Dermis blood vessel endothelial cell (primary cell): ENCODE measurements at places on chromosomes 1 and 21. TPM values are rescaled to one million over a fixed set of nuclear protein-coding genes. Genes with fewer than 3 reads are reported as not detected.

- peak; percentile 25 for DNase-seq
These were observed 94.5 kb downstream of the ROR1 start for GRCh38 chr1:63868268-63868781.

NECTIN4 gene
- 0.17 and 0.28 TPM in 2 replicates for total RNA-seq

DNA sequence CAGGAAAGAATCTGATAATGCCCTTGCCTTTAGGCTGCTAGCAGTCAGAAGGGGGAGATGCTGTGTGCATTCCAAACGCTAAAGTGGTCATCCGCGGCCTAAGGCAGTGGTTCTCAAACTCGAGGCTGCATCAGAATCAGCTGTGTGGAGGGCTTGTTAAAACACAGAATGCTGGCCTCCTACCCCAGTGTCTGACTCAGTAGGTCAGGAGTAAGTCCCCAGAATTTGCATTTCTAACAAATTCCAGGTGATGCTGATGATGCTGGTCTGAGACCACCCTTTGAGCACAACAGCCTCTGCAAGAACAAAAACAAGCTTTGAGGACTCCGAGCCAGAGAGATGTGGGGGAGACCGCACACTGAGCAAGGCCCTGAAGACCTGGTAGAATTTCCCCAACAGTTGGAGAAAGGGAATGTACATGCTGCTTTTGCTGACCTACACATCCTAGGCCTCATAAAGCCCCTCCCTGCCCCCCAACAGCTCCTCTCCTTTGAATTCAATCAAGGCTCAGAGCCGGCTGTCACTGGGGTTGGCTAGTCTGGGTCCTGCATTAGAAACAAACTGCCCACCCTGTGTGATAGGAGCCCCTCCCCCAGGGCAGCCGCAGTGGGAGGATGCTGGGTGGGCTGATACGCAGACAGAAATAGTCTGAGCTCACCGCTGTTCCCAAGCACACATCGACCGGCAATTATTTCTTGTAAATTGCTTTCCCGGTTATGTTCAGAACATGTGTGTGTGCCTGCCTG is 27.1 kb downstream of the SHISAL2A start:
- DNase-seq, result no peak

DNA sequence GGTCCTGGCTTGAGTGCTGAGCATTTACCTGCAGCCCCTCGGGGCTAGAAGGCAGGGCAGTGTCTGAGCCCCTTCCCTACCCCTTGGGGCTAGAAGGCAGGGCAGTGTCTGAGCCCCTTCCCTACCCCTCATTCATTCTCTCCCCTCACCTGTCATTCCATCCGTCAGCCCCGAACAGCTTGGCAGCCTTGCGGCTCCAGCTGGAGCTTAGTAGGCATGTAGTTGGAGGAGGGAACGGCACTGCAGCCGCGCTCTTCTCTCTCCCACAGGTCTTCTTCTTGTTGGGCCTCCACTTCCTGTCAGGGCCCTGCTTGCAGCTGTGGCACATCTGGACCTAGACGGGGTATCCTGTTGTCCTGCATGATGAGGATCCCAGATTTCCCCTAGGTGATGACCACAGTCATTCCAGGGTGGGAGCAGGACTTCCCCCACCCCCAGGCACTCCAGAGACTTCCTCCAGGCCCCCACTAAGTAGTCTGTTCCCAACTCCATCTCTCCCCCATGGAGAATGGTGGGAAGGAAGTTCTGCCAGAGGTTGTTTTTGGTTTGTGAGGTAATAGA is 22.2 kb downstream of the MAPKAPK2 start:
- no peak for DNase-seq

IKBKE gene
- total RNA-seq, result 23.3 and 33.9 TPM in 2 replicates

PLEKHN1 gene
- total RNA-seq, result 0.17 and 0.37 TPM in 2 replicates

DNA sequence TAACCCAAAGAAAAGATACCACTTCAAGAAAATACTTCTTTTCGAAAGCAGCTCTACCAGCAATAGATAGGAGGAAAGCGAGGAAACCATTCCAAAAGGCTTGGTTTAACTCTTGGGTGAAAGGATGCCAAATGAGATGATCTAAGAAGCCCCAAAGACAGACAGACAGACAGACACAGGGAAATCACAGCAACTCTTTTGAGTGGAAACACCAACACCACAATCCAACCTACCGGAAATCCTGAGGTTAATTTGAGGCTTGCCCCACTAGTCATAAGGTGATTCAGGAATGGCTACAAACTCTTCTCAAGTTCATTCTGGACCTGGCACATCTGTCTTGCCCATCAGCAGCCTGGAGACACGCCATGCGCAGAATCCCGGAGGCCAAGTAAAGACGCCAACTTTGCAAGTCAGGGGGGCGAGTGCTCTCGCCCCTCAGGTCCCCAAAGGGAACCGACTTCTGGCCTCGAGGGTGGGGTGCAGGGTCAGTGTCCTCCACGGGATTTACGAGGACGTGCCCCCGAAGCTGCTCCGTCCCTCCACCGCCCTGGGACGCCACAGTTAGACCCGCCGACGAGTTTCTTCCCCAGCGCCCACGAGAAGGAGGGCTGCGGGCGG is 778 bp downstream of the EVI5 start:
- peak; percentile 58 for DNase-seq

FAM72D gene
- total RNA-seq, result 0.34 and 1.3 TPM in 2 replicates
